C1 segment of cervical spinal cord (tissue), 14 donors: ENCODE measurements at places on chromosomes 5 and 9.

- no peak for DNase-seq
Measured at GRCh38 chr5:109196087-109196822, 213.5 kb downstream of the PJA2 start.

DNA sequence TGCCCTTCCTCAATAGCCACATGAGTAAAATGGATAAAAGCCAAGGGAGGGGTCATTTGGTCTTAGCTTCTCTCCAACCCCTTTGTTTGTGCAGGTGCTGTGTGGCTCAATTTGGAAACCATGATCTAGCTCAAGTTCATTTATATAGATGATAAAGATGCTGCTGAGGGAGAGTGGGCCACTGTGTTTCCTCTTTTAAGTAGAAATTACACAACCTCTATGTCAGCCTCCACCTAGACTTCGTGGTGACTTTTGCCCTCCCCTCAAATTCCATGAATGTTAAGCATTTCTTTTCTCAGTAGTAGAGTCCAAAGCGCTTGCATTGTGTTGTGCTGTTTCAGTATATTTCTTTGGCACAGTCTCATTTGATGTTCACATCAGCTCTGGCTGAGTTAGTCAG is 241.4 kb downstream of the ARHGAP26 start:
- DNase-seq = no peak

GRCh38 chr9:133003671-133004090 is 25.2 kb downstream of the GFI1B start:
- no peak for DNase-seq

DNA sequence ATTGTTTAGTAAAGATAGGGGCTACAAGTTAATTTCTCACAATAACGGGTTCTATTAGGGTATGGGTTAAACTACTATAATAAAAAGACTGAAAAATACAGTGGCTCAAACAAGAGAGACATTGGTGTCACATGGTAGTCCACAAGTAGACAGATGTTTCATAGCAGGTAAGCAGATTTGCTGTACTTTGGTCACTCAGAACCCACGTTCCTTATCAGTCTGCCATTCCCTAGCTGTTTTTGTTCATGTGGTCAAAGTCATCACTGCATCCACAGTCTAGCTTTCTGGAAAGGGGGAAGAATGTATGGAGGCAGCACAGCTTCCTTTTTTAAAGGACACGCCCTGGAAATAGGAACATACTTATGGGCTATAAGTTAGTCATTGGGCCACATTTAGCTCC is 73.0 kb downstream of the SLC12A2 start:
- no peak for DNase-seq

DNA sequence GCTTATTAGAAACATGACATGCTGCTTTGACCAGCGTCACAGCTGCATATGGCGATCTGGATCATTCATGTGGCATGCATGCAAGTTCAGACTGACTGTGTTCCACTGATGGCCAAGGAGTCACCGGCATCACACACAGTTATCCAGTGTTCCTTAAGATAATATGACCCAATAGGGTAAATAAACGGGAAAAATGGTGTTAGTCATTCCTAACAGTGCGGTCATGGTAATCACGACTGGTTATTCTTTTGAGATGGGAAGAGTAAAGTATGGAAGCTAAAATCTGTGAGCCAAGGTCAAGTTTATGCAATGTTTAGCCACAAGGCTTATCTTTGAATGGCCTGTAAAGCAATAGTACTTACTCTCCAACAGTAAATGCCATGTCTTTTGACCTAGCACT is 29.3 kb upstream of the LVRN start:
- DNase-seq = no peak

DNA sequence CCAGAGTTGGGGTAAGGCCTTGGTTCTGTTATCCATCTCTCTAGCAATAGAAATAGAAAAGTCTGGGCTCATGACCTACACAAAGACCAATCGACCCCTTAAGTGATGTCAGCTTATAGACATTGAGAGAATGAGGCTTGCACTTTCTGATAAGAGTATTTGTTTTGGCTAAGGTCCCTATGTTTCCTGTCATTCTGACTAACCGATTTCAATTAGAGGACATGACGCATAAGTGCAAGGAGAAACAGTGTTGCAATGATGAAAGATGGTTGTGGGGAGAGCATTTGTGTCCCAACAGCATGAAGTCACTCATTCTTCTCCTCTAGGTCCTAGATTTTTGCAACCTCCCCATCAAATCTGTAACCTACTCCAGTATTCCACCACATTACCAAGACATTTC is 255.1 kb downstream of the MAT2B start:
- DNase-seq = no peak

GRCh38 chr5:77143998-77144836 is 57.1 kb upstream of the ZBED3 start:
- no peak for DNase-seq

GRCh38 chr9:134735441-134736175 is 94.0 kb downstream of the COL5A1 start:
- no peak for DNase-seq

GRCh38 chr5:131302506-131302905 is 38.7 kb downstream of the CDC42SE2 start:
- DNase-seq = no peak

GRCh38 chr9:132135456-132135855 is 26.4 kb upstream of the NTNG2 start:
- DNase-seq = no peak

DNA sequence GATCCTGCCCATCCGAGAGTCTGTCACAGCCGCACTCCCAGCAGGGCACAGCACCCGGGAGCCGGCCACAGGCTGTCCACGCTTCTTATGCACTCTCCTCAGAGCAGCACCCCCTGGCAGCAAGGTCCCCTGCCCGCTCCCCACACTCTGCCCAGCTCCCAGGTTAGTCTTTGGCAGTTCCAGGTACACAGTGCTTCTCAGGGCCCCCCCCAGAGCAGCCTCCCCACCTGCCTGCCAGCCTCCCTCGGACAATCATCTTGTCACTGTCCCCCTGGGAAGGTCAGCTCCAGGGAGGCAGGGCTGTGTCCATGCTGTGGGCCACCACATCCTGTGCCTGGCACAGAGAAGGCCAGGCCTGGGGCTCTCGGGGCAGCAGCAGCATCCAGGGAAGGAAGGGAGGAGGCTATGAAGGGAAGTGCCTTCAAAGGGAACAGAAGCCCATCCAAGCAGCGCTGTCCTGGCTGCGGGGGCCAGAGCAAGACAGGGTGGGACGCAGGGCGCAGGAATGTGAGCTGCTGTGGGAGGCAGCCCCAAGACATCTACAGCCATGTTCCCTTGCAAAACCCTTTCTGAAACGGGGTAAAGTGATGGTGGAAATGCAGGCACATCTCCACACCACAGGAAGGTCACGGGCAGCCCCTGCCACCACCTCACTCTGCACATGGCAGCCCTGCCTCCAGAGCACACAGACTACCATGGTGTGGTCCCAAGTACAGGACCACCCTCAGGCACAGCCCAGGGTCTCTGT is 68.6 kb upstream of the ADAMTS2 start:
- no peak for DNase-seq

- DNase-seq = no peak
Measured at GRCh38 chr9:38287420-38287985, 105.0 kb upstream of the ALDH1B1 start.

DNA sequence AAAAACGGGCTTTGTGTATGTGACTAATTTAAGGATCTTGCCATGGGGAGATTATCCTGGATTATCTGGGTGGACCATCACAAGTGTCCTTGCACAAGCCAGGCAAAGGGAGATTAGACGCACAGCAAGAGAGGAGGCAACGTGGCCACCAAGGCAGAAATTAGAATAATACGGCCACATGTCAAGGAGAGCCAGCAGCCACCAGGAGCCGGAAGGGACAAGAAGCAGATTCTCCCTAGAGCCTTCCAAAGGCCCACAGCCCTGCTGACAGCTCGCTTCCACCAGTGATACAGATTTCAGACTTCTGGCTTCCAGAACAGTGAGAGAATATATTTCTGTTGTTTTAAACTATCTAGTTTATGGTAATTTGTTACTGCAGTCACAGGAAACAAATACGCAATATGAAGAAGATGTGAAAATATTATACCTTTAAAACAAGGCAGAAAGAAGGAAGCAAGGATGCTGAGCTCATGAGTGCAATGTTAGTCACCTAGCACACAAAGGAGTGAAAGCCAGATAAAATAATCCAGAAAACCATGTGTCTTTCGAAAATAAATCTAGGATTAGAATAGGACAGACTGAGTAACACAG is 28.7 kb upstream of the F2RL1 start:
- no peak for DNase-seq

DNA sequence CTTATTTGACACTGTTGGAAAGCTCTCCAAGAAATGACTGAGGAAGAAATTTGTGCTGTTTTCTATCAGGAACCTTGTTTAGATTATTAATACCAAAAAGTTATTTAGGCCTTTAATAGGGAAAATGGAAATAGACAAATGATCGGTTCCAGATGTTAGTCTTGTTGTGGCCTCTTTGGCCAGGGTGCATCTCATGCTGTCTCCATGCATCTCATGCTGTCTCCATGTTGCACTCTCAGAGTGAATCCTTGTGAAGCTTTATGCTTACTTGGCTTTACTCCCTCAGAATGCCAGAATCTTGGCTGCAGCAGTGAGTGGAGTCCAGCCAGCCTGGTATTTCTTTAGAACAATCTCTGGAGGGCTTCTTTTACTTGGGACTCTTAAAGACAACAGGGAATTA is 185.5 kb downstream of the ARHGAP26 start:
- no peak for DNase-seq

- DNase-seq = peak; percentile 87
Measured at GRCh38 chr9:95494022-95494415, 22.8 kb downstream of the PTCH1 start.

DNA sequence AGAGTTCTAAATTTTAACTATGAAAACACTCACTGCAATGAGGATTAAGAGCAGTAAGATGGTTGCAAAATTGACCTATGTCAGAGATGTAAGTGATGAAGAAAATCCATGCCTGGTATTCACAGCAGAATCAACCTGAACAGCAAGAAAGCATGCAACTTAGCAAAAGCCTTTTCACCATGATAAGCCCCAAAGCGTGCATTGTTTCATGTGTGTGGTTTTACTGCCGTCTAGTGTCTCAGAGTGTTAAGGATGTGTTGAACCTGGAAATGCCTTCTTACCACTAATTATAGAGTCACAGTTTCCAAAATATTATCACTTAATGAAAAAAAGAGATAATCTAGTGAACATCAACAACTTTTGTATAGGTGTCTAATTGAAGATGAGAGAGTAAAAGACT is 415.2 kb upstream of the TRPC7 start:
- DNase-seq = no peak

DNA sequence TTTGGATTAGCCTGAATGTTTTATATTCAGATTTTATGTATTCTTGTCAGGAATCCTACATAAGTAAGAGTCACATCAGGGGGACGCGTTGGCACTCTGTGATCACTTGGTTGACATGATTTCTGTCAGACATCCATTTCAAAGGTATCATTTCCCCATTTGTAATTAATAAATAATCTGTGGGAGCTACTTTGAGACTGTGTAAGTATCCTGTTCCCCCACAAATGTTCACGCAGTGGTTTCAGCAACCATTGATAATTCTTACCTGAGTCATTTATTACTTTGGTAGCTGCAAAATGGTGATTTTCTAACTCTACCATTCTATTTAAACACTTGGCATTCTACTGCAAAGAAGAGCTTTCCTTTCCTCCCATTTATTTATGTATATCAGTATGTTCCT is 56.9 kb upstream of the TBC1D2 start:
- no peak for DNase-seq

DNA sequence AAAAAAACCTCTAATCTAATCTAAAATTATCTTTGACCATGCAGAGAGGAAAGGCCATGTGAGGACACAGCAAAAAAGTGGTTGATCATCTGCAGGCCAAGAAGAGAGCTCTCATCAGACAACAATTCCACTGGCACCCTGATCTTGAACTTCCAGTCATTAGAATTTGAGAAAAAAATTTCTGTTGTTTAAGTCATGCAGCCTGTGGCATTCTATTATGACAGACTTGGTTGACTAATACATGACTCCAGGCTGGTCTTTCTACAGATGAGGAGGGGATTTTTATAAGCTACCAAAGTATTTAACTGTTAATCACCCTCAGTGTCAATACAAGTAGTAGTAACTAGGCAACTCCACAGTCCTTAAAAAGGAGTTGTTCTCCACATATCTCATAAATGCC is 358.5 kb upstream of the RGMB start:
- DNase-seq = no peak

DNA sequence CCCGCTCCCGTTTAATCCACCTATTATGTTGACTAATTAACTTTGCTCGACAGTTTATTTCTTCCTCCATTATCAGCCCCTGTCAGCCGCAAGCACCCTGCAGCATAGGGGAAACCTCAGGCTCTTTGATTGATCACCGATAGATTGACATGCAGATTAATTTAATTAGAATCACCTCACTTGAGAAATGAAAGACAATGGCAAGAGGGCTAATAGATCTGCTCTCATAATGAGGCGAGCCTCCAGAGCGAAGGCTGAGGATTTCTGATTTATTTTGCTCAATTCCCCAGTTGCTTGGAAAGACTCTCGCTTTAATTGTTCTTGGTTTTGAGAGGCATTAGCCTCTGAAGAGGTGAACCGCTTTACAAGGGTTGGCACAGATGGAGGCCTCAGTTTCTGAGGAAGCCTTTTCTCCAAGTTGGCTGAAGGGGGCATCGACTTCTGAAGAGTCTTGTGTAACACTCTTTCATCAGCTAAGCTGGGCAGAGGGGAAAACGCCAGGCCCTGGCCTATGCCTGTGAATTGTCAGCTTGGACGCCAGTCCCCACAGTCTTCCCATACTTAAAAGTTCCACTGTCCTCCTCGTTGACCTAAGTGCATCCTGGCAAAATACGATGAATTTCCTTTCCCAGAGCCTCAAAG is 275.4 kb downstream of the EBF1 start:
- peak; percentile 13 for DNase-seq

- no peak for DNase-seq
Measured at GRCh38 chr9:113650207-113651131, 186.9 kb downstream of the RGS3 start.

DNA sequence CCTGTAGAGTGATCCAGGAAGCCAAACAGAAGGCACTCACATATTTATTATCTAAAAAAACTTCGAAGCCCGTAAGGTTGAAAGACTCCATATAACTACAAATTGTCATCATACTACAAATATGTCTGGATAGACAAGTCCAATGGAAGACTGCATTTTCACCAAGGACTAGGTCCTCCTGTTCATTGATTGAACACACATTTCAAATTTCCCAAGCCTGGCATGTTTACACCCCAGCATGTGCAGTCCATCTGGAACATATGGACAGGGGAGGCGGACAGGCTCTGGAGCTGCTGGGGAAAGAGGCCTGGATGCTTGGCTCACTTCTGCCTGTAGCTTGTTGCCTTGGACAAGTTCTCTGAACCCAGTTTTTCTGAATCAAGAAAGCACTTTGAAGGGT is 378.7 kb downstream of the ENC1 start:
- DNase-seq = no peak

DNA sequence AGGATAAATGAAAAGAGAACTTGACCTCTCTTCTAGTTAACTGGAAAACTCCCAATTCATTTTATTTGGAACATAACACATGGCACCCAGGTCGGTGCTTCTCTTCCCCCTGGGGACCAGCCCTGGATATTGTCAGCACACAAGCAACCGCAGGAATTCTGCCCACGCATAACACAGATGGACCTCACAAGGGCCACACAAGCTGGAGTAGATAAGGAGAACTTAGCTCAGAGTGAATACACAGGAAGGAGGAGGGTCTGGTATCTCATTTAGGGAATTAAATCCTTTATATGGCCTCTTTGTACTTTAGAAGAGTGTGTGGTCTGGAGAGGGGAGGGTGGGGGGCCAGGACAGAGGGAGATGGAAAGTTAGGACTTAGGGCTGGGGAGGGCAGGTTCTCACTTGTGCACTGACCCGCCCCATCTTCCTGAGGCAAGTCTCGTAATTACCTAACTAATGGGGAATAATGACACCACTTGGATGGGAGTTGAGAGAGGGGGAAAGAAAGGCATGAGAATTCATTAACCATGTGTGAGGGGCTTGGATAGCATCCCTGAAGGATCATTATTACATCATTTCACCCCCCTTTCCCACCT is 341.2 kb upstream of the WWC1 start:
- DNase-seq = no peak
